ENCODE measurements at places on chromosomes 5 and 9. TPM values are rescaled to one million over a fixed set of nuclear protein-coding genes. Genes with fewer than 3 reads are reported as not detected.

The CCDC69 gene
- 6.1 TPM for total RNA-seq

The C5orf58 gene
- not detected for total RNA-seq

The ADAMTS19 gene
- total RNA-seq: not detected

The CDH12 gene
- total RNA-seq: not detected

The ADAMTS16 gene
- 0.26 TPM for total RNA-seq

The IL5 gene
- not detected for total RNA-seq

The SPATA24 gene
- 4.1 TPM for total RNA-seq

The RBM22 gene
- 36.6 TPM for total RNA-seq

The PCDHB14 gene
- 3.8 TPM for total RNA-seq

The YIPF5 gene
- total RNA-seq: 133 TPM

All from articular chondrocyte of knee joint (primary cell).